ENCODE measurements at places on chromosomes 6 and 20.

DNA sequence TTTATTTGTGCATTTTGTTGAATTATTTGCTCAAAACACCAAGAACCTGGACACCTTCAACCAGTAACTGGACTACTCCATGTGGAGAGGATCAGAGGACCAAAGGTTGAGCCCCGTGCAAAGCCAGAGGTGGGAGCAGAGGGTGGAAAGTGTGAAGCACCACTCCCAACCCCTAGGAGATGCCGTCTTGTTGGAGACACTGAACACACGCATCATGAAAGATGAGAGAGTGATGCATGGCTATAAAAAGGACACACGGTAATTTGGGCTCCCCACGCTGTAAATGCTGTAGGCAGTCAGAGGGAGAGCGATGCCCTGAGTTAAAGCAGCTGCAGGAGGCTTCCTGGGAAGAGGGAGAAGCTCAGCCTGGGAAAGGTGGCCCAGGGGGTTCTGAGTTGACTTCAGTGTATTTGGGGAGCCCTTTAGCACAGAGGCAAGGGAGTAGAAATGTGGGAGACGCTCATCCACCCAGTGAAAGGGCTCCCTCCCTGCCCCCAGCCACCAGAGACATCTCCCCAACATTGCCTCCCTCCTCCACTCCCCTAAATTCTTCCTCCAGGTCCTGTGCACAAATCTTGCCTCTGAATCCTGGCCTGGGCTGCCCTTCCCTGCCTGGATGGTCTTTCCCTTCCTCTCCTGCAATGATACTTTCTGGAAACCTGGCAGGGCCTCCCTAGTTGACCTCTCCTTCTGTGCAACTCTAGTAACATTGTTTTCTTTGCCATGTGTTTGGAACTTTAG lies 55.8 kb upstream of the IYD start:
- H3K4me3 ChIP-seq: no peak overlapping the region
- no peaks in the 10 kb centered on the region for H3K36me3 ChIP-seq
- no peak overlapping the region for H3K27ac ChIP-seq
- no peaks in the 10 kb centered on the region for H3K4me1 ChIP-seq

DNA sequence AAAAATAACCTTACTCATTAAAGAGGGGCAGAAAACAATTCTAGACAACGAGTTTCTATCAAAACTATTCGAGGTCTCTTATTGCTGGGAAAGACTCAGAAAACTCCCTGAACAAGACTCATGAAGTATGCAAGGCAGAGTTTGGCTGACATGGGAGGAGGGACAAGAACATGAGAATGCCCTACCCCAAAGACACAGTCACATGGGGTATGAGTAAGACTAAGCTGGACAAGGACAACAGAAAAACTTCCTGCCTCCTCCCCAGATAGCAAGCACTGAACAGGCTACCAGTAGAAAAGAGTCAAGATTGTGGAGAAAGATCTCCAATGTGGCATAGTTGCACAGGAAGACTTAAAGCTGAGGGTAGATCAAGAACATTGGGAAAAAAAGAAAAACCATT lies 39.7 kb upstream of the PHIP start:
- DNase-seq: no peak
- no peak overlapping the region for H3K4me3 ChIP-seq
- H3K4me1 ChIP-seq: no peaks in the 10 kb centered on the region
- H3K36me3 ChIP-seq: no peaks in the 10 kb centered on the region
- H3K27me3 ChIP-seq: no peaks in the 10 kb centered on the region

DNA sequence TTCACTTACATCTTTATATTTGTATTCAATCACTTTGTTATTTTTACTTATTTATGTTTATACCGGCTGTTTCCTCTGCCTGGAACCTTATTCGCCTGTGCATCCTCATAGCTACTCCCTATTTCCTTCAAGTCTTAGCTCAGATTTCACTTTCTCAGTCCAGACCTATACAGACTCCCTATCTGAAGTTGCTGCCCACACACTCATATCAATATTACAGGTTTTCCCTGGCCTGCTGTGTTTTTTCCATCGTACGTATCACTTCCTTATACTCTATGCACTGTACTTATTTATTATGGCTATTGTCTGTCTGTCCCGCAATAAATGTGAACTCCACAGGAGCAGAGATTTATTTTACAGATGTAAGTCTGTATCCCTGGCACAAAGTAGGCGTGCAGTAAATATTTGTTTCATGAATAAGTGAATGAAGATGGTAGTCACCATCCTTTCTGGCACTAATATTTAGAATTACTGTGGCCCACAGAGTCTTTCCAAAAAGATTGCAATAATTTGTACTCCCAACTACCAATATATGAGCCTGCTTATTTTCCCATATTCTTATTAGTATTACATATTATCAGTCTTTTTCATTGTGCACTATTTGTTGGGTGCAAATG lies 64.9 kb downstream of the TNFAIP3 start:
- no peaks in the 10 kb centered on the region for H3K27me3 ChIP-seq
- H3K27ac ChIP-seq: no peak overlapping the region
- peaks cover 9% of the 10 kb centered on the region for H3K4me1 ChIP-seq
- no peaks in the 10 kb centered on the region for H3K36me3 ChIP-seq
- no peak for DNase-seq

GRCh38 chr6:153170511-153170910 lies 39.4 kb upstream of the RGS17 start:
- no peaks in the 10 kb centered on the region for H3K27me3 ChIP-seq
- DNase-seq: no peak
- no peaks in the 10 kb centered on the region for H3K4me1 ChIP-seq
- no peaks in the 10 kb centered on the region for H3K36me3 ChIP-seq
- no peak overlapping the region for H3K27ac ChIP-seq
- no peak overlapping the region for H3K4me3 ChIP-seq

- H3K27me3 ChIP-seq: no peaks in the 10 kb centered on the region
- no peak overlapping the region for H3K4me3 ChIP-seq
- H3K27ac ChIP-seq: no peak overlapping the region
These were observed 182.9 kb downstream of the ANKRD60 start for GRCh38 chr20:58045579-58045978.

DNA sequence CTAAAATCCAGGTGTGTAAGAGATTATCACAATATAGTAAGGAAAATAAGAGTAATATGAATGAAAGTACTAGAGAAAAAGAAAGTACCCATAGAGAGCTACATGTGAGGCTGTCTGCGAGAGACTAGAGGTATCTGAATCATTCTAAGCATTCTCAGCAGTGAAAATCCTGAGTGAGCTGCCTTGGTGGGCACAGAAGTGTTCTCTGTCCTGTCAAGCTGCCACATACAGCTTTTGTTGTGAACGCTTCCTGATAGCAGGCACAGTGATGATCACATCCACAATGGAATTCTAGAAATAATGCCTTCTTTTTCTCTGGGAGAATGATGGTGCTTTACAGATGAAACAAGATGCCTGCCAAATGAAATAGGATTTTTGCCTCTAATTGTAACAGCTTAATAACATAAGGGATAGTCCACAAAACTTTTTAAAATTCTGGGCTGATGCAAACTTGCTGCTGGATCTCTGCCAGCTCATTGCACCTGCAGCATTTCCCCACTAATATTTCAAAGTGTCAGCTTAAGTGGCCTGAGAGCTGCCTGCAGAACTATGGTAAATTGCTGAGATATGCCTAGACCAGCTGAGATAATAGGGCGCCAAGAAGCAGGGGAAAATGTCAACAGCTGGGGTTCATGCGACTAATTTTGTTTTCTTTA lies 620.5 kb downstream of the DOK5 start:
- no peak overlapping the region for H3K4me3 ChIP-seq
- DNase-seq: no peak
- H3K27me3 ChIP-seq: no peaks in the 10 kb centered on the region

DNA sequence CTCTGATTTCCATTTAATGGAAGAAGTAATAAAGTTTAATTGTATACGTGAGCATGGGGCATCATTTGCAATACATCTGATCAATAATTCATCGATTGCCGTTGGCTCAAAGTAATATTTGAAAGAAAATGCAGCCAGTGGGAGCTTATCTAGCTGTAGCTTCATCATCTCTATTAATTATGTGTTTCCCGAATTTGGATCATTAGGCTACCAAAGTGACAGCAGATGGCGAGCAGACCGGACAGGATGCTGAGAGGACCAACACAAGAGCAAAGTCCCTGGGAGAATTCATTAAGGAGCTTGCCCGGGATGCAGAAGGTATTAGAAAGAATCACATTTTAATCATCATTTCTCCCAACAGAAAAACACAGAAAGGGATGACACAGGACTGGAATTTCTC lies 327.1 kb downstream of the ARHGAP18 start:
- no peak overlapping the region for H3K4me3 ChIP-seq
- no peaks in the 10 kb centered on the region for H3K36me3 ChIP-seq
- H3K27ac ChIP-seq: no peak overlapping the region
- H3K4me1 ChIP-seq: no peaks in the 10 kb centered on the region
- DNase-seq: no peak

GRCh38 chr20:21684671-21685070 lies 20.8 kb upstream of the PAX1 start:
- no peaks in the 10 kb centered on the region for H3K36me3 ChIP-seq
- no peaks in the 10 kb centered on the region for H3K27me3 ChIP-seq

DNA sequence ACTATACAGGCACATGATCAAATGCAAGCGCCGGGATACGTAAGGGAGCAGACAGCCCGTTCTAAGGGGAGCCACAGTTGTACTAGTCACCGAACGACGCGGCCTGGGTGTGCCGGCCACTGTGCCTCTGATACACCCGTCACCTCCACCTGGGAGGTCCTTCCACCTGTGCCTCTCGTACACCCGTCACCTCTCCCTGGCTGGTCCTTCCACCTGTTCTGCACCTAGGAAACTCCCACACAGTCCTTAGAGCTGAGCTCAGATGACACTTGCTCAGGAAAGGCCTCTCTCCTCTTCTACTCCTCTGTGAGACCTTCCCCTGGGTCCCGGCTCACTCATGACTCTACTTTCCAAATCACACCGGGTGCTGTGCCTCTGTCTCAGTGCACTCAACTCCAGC lies 245.0 kb downstream of the TTLL2 start:
- no peak overlapping the region for H3K4me3 ChIP-seq
- H3K36me3 ChIP-seq: no peaks in the 10 kb centered on the region
- no peak overlapping the region for H3K27ac ChIP-seq
- no peak for DNase-seq
- H3K4me1 ChIP-seq: no peaks in the 10 kb centered on the region

- no peak overlapping the region for H3K4me3 ChIP-seq
- no peak overlapping the region for H3K27ac ChIP-seq
- H3K4me1 ChIP-seq: no peaks in the 10 kb centered on the region
These were observed 42.6 kb downstream of the DLL1 start for GRCh38 chr6:170248111-170248805.

DNA sequence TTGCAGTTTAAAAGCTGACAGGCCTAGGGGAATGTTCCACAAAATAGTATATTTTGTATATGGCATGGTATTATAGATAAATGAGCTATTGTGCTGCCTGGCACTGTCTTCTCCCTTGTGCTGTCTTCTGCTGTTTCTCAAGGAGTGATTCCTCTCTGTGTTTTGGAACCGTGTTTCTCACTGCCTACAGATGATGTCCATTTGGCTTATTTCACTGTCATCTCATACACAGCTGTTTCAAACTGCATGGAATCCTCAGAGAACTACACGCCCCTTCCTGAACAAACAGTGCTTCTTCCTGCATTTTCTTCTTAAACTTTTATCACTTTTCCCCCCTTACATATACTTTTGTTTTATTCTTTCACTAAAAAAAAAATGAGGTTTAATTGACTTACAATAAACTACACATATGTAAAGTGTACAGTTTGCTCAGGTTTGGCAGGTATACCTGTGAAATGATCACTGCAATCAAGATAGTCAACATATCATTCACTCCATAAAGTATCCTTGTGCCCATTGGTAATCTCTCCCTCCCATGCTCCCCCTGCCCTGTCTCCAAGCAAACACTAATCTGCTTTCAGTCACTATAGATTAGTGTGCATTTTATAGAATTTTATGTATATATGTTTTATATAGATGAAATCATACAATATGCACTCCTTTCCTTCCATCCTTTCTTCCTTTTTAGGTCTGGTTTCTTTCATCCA lies 43.0 kb downstream of the CBFA2T2 start:
- H3K4me3 ChIP-seq: no peak overlapping the region
- H3K27me3 ChIP-seq: no peaks in the 10 kb centered on the region
- no peak for DNase-seq
- peaks cover 50% of the 10 kb centered on the region for H3K4me1 ChIP-seq

DNA sequence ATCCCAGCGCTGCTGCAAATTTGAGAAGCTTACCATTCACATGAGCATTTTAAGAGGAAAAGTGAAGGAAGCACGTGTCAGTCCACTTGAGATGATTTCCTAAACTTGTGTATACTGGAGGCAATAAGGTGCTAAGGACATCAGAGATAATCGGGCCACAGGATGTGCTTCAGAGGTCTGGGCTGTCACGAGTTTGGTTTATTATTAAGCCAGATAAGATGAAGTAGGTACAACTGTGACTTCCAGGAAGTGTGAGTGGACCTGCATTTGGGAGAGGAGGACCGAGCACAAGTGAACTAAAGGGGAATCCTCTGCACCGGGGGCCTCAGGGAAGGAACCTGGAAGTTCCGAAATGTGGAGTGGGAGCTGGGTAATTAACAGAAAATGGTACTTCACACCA lies 1.4 kb downstream of the SAMD5 start:
- H3K4me1 ChIP-seq: peaks cover 14% of the 10 kb centered on the region
- H3K27me3 ChIP-seq: peaks cover 22% of the 10 kb centered on the region
- peak; percentile 27 for DNase-seq
- H3K27ac ChIP-seq: peak overlapping the region; percentile 30
- H3K4me3 ChIP-seq: no peak overlapping the region
- no peaks in the 10 kb centered on the region for H3K36me3 ChIP-seq

- DNase-seq: no peak
- H3K27ac ChIP-seq: no peak overlapping the region
- no peak overlapping the region for H3K4me3 ChIP-seq
- no peaks in the 10 kb centered on the region for H3K36me3 ChIP-seq
- no peaks in the 10 kb centered on the region for H3K27me3 ChIP-seq
These were observed 117.1 kb upstream of the PTPRT start for GRCh38 chr20:43306837-43307236.

DNA sequence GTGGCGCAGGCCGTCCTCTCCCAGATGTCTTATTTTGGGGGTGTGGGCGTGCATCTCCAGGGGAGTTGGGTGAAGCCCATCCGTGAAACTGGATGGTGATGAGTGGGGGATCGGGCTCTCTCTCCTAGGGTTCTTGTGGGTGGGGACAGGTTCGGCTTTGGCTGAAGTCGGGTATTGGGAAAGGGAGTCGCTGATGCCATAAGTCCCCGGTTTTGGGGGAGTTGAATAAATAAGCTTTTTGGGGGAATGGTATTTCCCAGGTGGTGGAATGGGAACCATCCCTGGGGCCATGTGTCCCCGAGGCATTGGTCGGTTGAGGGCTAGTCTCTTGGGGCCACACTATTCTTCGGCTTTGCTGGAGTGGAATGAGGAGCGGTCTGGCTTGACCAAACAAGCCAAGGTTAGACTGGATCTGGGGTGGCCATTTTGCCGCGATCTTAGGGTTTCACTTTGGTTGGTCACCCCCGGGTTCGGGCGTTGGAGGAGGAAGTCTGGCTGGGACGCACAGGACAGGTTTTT lies 481 bp downstream of the ZNF133 start:
- H3K27me3 ChIP-seq: no peaks in the 10 kb centered on the region
- peak overlapping the region; percentile 63 for H3K4me3 ChIP-seq
- peaks cover 13% of the 10 kb centered on the region for H3K4me1 ChIP-seq
- DNase-seq: no peak
- no peaks in the 10 kb centered on the region for H3K36me3 ChIP-seq
